Stimulated activated effector memory CD8-positive, alpha-beta T cell treated with anti-CD3 and anti-CD28 coated beads, Interleukin-12 subunit alpha, Interleukin-12 subunit beta, amount 100 ng/mL, for 72 hours (primary cell): ENCODE measurements at places on chromosomes 4 and X.

DNA sequence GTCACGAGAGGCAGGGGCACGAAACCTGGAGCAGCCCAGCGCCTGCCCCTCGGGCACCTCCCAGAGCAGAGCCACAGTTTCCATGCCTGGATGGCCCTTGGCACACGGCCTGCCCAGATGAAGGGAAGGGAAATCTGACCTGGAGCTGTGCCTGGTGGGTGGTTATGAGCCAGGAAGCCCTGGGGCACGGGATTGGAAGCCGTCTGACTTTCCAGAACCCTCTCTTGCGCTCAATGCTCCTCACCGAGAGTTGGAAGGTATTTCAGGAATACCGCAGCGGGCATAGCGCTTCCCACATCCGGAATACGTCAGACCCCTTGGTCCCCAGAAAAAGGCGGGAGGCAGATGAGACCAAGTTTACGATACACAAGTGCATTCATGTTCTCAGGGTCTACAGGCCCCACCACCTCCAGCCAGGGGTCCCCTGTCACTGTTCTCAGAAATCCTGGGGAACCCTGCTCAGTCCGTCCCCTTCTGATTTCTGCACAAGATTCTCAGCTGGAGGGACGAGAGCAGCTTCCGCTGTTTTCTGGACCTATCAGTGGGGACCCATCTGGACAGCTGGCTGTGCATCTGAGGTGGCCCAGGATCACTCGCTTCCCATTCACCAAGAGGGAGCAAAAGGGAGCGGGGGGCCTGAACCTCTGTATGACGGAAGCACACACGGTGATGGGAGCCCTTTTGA lies 172.9 kb downstream of the AFAP1 start:
- DNase-seq = no peak

DNA sequence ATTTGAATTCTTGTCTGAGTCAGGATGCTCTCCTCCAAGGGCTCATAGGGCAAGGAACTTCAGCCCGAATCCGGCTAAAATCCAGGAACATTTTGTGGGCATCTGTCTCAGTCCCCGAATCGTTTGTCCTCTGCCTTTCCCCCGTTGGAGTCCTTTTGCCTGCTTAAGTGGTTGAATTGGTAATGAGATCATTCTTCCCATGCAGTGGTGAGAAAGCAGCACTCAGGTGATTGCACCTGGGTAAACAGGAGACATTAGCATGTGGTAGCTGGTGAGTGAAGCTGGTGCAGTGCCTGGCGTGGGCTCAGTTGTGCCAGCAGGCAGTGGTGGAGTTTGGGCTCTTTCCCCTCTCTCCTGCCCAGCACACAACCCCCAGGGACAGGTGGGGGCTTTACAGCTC lies 61.9 kb upstream of the MTM1 start:
- no peak for DNase-seq

- DNase-seq = no peak
Measured at GRCh38 chr4:55036405-55036804, 89.0 kb downstream of the KDR start.

DNA sequence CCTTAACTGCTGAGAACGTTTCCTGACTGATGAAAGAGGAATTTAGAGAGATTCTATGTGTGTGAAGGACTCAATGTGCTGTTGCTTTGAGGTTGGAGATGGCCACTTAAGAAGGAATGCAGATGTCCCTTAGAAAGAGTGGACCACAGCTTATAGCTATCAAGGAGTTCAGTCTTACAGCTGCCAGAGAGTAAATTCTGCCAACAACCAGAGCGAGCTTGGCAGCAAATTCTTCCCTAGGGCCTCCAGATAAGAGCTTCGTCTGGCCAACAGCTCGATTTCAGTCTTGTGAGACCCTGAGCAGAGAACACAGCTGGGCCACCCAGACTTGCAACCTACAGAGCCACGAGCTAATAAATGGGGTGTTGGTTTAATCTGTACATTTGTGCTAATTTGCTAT lies 21.8 kb downstream of the MID1 start:
- DNase-seq = no peak

DNA sequence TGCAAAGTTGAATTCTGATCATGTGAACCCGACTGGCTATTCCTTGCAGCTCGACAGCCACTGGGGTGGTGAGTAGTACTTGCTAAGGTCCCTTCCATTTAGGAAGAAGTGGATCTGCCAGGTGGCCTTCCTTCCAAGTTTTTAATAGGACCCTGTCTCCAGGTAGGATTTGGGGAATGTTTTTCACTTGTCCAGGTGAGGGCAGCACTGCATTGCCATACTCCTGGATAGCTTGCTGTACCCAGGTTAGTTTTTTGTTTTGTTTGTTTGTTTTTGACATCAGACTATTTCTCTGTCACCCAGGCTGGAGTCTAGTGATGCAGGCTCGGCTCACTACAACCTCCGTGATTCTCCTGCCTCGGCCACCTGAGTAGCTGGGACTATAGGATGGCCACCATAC lies 29.8 kb downstream of the SAGE1 start:
- DNase-seq = no peak

DNA sequence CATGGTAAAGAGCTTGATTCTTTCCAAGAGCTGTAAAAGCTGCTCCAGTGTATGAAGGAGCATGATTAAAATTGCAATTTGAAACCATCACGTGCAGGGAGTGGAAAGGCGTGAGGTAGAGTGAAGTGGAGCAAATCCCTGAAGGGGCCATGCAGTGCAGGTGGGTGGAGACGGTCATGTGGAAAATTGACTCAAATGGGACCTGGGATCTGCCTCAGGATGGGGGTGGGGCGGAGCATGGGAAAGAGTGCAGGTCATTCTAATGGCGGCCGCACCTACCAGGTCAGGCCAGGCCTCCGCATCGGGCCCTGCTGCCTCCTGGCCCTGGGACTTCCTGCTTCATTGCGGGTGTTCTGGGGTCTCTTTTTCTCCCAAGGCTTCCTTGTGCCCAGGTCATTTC lies 25.3 kb upstream of the TRIM60 start:
- no peak for DNase-seq

- no peak for DNase-seq
Measured at GRCh38 chr4:87017580-87018342, 83.0 kb downstream of the AFF1 start.

DNA sequence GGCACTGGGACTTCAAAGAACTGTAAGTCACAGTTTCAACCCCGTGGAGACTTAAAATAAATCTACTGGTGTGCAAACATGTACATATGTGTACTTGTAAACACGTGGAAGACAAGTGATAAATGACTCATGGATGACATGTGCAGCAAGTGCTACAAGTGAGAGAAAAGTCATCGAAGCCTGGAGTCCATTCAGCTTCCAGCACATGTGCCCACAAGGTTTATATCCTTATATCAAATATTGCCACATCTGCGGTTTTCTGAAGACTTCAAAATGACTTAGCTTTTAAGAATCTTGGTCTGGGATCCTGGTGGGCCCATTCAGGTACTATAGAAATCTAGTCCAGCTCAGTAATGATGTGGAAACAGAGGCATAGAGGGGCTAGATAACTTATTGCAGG lies 33.0 kb upstream of the TTC29 start:
- DNase-seq = no peak
